Cerebellar cortex (tissue), 1 donor: ENCODE measurements at places on chromosomes 1 and 21.

DNA sequence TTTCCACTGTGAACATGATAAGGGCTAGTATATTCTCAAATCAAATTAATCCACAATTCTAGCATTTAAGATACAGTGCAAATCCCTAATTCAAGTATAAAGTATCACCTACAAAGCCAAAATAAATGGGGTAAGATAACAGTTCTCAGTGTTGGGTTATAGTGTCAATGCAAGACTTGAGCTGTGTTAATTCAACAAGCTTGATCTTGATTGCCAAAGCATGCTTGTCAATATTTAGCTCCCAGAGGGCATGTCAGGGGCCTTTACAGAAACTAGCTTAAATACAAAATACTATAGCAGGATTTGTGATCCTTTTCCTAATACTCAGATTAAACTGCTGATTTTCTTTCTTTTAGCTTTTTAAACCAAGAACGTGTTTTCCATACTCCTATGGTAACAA, 541.3 kb downstream of the PTBP2 start:
- DNase-seq, result no peak

DNA sequence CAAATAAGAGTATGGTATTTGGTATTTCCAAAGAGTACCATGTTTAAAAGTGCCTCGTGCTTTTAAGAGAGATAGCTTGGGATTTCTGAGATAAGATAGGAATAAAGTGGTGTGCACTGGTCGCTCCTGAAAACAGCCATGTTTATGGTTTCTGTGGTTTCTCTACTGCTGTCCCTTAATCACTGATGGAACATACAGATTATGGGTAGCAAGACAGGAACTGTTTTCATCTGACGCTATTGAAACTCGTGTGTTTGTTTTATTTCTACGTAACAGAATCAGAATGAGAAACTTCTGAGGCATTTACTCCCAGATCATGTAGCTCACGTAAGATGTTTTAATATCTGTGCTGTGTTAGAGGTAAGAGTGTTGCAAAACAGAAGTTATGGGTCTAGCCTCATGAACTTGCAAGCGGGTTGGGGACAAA, 126.0 kb downstream of the KIAA0319L start:
- no peak for DNase-seq

DNA sequence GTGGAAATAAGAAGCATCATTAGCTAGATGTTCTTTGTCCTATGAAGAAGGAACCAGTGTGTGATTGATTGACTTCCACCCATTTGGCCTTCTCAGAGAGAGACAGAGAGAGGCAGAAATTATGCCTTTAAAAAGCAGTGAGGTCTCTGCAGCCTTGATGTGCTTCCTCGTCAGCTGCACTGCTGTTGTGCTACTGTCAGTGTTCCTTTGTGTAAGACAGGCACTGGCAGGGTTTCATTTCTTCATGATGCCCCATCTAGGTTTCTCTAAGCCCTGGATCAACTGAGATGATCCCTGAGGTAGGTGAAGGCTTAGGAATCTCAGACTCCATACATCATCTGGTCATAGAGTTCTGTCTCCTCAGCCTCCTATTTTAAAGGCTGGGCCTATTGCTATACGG, 34.9 kb downstream of the GPR3 start:
- no peak for DNase-seq

DNA sequence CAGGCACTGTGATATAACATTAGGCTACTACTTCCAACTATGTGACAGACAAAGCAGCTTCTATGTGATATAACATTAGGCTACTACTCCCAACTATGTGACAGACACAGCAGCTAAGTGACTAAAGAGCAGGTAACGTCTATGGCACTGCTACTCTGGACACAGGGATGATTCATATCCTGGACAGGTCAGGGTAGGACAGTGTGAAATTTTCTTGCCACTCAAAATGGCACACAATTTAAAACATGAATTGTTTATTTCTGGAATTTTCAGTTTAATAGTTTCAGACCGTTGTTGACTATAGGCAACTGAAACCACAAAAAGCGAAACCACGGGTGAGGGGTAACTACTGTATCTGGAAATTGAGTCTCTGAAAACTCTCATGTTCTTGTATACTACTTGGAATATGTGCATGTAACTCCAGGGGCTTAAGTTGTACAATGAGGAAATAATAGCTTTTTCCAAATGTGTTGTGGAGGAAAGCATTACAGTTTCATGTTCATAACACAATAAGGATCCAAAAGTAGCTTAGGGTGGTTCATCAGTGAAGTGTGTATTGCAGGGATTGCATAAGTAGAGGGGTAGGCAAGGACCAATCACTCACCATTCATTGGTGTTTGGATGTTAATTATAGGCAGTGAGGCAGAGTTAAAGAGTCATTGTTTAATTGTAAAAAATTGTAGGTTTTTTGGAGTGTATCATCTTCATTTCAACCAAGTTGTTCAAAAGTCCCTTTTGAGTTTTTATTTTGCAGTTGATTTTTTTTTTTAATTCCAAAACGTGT, 5.3 kb downstream of the DTL start:
- no peak for DNase-seq

- DNase-seq, result no peak
These were observed 141.2 kb upstream of the ST6GALNAC5 start for GRCh38 chr1:76725864-76726619.
